ENCODE measurements at places on chromosomes 2 and 18.

DNA sequence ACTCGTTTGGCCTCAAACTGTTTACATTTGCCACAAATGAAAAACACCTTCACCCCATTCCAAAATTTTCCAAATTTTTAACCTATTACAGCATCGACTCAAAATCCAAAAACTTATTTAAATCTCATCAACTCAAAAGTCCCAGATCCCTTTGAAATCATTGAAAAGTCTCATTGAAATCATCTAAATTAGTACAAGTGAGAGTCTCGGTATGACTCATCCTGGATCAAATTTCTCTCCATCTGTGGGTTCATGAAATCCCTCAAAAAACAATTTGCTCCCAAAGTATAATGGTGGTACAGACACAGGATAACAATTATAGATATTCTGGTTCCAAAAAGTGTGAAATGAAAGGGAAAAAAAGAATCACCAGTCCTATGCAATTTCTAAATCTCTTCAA lies 65.1 kb downstream of the LRP1B start:
- DNase-seq: peak; percentile 16

- no peak for DNase-seq
These were observed 24.6 kb downstream of the TEX44 start for GRCh38 chr2:231617059-231617926.

DNA sequence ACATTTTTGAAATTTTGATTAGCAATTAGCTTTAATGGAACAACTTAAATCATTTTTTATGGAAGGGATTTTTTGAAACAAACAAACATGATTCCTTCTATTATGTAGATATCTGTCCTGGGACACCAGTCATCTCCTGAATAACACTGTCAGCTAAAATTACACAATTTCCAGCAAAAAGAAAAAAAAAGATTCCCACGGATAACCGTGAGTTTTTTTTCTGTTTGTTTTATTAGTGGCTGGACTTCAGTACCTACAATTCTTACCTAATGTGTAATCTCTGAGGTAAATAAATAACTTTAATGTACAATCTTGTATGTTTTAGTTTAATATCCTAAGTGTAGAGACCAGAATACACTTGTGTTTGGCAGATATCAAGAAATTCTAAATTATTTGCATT lies 126.6 kb upstream of the KYNU start:
- DNase-seq: no peak

DNA sequence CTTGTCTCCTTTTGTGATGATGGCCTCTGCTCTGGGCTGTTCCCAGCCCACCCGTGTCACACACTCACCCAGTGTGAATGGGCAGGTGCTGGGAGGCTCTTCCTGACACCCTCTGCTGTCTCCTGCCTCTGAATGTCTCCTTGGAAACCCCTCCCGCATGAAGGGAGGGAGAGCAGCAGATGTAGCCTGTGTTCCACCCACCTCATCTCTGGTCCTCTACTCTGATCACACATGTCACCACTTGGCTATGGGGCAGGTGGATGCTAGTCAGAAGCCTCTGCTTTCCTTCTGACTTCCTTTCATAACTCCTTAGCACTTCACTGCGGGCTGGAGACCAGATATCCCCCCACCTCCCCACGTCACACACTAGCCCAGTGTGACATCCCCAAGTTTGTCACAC lies 23.9 kb downstream of the EFR3B start:
- DNase-seq: no peak

Measured in astrocyte (in vitro differentiated cells and primary cell).